ENCODE measurements at places on chromosomes 7 and 10. TPM values are rescaled to one million over a fixed set of nuclear protein-coding genes. Genes with fewer than 3 reads are reported as not detected.

GRCh38 chr7:97187067-97187466 lies 69.6 kb downstream of the SDHAF3 start:
- no peak overlapping the region for H3K4me3 ChIP-seq
- no peaks in the 10 kb centered on the region for H3K4me1 ChIP-seq
- no peak overlapping the region for H3K27ac ChIP-seq
- H3K27me3 ChIP-seq = peaks cover 4% of the 10 kb centered on the region
- peaks cover 2% of the 10 kb centered on the region for H3K36me3 ChIP-seq

The NYAP1 gene
- total RNA-seq = 0.23 TPM

The ADRA2A gene
- not detected for total RNA-seq

- H3K27ac ChIP-seq = no peak overlapping the region
- H3K36me3 ChIP-seq = no peaks in the 10 kb centered on the region
These were observed 663.6 kb downstream of the GRM8 start for GRCh38 chr7:126589068-126589684.

The SERPINE1 gene
- 0.05 TPM for total RNA-seq

GRCh38 chr7:152601305-152601798 lies 74.6 kb downstream of the XRCC2 start:
- no peak overlapping the region for H3K4me3 ChIP-seq
- no peak overlapping the region for H3K27ac ChIP-seq
- H3K27me3 ChIP-seq = no peaks in the 10 kb centered on the region
- H3K4me1 ChIP-seq = no peaks in the 10 kb centered on the region
- no peaks in the 10 kb centered on the region for H3K36me3 ChIP-seq

- DNase-seq = no peak
- no peak overlapping the region for H3K27ac ChIP-seq
- H3K36me3 ChIP-seq = no peaks in the 10 kb centered on the region
- no peaks in the 10 kb centered on the region for H3K4me1 ChIP-seq
- no peak overlapping the region for H3K4me3 ChIP-seq
- peaks cover 14% of the 10 kb centered on the region for H3K27me3 ChIP-seq
These were observed 88.2 kb upstream of the EGR2 start for GRCh38 chr10:62904281-62904875.

Measured in activated CD4-positive, alpha-beta T cell treated with anti-CD3 and anti-CD28 coated beads, Interleukin-2, amount 10 ng/mL, durations not matched to agents 7 days and 5 days (primary cell).